ENCODE measurements at places on chromosomes 13 and 19.
A peak's percentile ranks its signal among the peaks of the same experiment; 100 is the strongest.

- DNase-seq, result peak; percentile 57
Measured at GRCh38 chr19:38266981-38267597, 2.7 kb downstream of the SPINT2 start.

DNA sequence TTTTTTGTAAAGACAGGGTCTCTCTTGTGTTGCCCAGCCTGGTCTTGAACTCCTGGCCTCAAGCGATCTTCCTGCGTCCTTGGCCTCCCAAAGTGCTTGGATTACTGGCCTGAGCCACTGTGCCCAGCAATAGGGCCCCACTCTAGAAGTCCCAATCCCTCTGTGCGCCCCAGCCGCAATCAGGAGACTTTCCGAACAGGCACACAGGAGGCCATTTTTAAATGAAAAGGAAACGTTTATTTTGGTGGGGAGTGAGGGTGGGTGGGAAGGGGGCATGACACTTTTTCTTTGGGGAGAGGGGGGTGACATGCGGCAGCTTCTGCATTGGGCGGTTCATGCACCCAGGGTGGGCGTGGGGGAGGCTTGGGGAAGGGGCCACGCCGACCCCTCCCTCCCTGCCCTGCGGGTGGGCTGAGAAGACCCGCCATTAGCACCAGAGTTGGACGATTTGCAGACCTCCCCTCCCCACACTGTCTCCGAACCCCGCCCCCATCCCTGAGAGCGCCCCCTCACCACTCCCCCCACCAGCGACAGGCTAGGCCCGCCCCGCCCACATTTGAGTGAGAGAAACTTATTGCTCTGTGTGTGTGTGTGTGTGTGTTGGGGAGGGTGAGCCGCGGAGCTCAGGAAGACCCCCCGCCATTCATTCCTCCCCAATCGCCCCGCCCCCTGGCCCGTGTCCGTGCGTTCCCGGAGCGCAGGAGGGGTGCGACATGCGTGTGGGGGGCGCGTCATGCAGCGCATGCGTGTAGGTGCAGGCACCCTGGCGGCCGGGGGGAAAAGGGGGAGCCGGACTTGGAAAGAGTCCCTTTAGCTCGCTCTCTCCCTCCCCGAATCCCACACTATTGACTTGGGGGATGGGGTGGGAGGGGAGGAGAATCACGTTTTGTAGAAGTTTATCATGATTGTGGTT lies 17.2 kb downstream of the KCNC3 start:
- peak; percentile 6 for DNase-seq

DNA sequence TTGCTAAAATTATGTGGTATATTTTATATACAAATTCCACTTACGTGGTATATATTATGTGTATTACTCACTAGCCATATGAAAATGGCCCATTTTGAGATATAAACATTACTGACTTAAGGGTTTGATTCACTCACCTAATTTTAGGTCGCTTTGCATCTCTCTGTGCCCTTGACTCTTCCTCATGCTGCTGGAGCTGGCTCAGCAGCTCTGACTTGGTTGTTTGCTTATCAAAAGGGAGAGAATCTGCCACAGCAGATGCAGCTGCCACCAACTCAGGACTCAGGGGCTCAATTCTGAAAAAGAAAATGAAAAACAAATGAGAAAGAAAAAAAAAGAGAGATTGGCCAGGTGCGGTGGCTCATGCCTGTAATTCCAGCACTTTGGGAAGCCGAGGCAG lies 12.2 kb downstream of the MRPS31 start:
- DNase-seq, result no peak

- DNase-seq, result no peak
Measured at GRCh38 chr19:1826557-1827521, 14.8 kb upstream of the ATP8B3 start.

DNA sequence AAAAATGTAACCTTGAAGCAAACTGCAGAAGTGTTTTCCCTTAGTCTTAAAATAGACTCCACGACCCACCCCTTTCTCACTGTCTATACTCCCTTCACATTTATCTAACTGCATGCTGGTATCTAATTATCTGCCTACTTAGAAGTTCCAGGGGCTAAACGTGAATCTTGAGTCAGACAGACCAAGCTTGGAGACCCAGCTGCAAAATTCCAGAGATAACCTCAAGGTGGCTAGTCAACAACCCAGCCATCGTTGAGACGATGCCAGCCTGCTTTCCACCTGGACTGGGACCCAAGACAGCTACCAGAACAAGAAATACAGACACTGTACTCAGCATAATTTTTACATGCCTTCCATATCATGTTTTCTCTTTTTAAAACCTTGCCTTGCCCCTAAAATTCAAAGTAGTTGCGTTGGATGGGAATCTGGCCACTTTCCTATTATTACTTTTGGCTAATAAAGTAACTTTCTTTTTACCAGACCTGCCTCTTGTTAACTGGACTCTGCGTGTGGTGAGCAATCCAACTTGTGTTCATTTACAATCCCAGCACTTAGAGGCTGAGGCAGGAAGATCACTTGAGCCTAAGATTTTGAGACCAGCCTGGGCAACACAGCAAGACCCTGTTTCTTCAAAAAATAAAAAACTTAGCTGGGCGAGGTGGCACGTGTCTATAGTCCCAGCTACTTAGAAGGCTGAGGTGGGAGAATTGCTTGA lies 82.3 kb downstream of the CDADC1 start:
- DNase-seq, result no peak

- DNase-seq, result peak; percentile 21
Measured at GRCh38 chr19:14337510-14337909, 43.7 kb upstream of the ADGRE5 start.

- peak; percentile 88 for DNase-seq
Measured at GRCh38 chr19:55086730-55087541, 11.3 kb downstream of the EPS8L1 start.

- no peak for DNase-seq
Measured at GRCh38 chr19:33064458-33064791, 263 bp downstream of the RHPN2 start.

DNA sequence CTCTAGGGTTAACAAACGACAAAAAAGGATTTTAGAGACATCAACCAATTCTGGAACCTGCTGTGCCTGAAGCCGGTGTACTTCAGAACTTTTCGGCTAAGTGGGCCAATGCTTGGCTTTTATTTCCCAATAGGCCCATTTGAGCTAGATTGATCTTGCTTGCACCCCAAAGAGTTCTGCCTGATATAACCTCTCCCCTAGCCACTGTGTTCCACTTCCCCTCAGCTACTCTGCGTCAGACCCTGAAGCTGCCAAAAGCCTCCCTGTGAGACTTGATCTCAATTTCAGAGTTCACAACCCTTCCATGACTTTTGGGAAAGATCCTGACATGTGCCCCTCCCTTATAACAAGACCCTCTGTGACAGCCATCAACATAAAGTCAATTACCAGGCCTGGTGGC lies 5.6 kb upstream of the SIGLEC14 start:
- DNase-seq, result no peak
